CD4-positive, alpha-beta T cell treated with Interleukin-12 subunit alpha and Interleukin-12 subunit beta, for 1 hour (primary cell): ENCODE measurements at places on chromosomes 5 and 9.

GRCh38 chr9:107784235-107784958 is 294.8 kb upstream of the KLF4 start:
- DNase-seq = no peak

DNA sequence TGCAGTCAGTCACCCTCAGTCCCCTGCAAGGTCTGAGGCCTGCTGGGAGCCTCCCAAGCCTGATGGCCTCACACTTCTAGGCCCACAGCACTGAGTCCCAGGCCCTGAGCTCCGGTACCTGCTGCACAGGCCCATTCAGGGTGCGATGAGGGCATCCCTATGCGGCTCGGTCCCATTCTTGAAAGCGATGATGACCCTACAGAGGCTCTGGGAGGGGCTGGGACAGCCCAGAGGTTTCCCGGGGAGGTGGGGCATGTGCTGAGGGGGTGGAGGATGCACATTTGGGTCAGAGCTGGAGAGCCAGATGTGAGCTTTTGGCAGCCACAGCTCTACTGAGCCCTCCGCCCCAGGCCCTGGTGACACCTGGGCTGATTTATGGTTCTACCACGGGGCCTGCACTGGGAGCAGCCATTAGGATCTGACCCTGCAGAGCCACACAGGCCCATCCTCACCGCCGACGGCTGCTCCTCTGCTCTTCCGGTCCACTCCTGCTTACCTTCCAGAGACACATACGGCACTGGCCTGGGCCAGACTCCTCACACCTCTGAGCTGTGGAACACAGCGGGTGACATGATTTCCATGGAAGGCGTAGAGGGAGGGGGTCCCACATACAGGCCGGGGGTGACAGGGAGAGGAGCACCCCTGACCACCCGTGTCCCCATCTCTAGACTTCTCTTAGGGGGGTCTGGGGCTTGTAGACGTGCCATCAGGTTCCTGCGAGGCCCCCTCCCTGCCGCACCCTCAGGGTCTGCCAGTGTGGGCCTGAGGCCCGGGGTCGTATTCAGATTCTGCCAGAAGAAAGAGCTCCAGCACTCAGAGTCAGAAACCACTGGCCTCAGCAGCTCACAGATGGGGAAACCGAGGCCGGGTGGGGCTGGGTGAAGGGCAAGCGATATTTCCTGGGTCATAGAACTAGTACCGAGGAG is 53.4 kb downstream of the COL23A1 start:
- no peak for DNase-seq

DNA sequence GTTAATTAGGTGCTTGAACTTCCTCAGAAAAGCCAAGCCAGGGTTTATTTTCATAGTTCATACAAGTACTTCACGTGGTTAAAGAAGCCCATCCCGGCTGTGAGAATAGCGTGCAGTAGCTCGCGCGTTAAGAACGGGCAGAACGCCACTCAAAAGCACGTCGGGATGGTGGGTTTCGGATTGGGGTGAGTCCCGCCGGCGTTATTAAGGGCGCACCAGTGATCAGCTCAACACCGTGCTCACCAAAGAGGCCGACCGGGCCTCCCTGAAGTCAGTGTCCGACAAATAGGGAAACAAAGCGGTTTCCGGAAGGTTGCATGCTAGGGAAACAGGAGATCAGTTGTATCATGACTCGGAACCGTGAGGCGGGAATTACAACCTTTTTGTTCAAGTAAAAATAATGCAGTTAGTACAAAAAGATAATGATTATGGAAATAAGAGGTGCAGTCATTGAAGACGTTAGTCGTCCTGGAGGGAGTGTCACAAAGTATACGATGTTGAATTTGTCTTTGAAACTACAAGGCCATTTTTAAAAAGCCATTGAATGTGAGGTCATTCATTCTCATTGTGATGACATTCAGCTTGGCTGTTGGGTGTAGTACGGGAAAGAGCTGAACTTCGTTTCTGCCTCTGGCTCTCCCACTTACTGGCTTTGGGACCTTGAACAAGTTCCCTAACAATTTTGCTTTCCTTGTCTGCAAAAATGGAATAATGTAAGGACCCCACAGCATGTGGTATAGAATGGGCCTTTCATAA is 992 bp downstream of the SETD9 start:
- no peak for DNase-seq

DNA sequence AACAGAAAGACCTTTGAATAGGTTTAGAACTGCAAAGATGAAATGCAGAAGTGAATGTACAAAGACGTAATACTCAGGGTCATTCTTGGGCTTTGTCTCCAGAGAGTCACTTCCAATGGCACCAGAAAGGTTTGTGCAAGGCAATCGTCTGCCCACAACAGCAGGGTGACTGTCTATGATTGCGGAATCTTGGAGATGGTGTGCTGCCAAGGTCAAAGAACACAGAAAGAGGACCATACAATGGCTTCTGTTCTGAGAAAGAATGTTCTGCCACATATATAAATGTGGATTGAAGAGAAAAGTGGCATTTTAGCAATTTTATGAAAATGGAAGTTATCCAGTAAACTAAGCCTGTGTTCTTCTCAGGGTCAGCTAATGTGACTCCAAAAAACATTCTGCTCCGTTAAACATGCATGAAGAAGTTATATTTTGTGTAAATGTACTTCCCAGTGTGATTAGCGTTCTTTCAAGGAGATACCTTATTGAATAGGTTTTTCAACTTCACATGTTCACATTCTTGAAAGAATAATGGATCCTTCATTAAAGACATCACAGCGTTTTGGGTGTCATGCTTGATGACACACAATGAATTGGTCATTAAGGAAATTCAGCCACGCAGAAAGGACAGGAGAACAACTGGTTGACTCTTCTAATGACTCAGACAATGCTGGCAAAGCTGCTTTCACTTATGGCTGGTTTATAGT is 73.4 kb upstream of the CDH6 start:
- no peak for DNase-seq

DNA sequence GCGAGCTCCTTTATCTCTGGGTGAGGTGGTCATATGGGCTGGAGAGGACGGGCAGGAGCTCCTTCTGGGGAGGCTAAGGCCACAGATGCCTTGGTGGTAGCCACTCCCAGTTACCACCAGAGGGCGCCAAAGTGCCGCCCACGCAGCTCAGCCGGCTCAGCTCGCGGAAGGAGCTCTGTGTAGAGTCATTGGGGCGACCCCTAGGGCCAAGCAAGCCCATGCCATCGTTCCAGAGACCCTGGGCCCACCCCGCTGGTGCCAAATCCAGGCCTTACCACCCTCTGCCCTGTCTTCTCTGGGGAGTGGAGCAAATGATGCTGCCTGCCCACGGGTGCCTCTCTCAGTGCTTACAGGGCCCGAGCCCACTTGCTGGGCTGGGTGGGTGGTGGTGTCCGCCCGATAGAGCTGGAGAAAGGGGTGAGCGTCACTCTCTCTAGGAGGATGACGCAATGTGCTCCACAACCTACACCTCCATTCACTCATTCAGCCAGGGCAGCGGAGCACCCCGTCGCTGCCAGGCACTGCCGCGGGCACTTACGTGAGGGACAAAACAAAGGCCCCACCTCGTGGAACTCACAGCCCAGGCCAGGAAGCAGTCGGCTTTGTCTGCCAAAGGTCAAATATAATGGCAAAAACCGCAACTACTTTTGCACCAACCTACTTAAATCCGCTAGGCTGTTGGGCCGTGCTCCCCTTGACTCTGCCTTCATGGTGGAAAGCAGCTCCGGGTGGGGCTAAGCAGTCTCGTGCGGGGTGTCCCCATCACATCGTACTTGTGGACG is 13.8 kb downstream of the TSPAN17 start:
- DNase-seq = peak; percentile 81

- peak; percentile 94 for DNase-seq
Observed at GRCh38 chr5:132473019-132473531, 17.5 kb downstream of the IRF1 start.

DNA sequence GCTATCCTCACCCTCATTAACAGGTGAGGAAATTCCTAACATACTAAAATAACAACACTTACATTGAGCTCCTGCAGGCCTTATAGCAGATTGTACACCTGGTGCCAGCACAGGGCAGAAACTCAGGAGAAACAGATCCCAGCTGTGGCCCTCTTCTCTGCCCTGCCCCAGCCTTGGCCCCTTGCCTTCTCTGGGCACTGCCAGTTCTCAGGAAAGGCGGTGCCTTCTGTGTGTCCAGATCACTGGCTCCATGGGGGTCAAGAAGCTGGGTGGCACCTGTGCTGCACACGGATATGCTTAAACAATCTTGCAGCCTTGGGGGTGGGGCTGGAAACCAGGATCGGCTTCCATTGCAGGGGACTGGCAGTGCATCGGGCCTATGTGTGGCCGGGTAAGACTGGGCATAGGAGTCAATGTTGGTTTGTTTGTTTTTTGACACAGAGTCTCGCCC is 19.3 kb downstream of the KYAT1 start:
- no peak for DNase-seq

GRCh38 chr9:14325147-14325546 is 11.2 kb upstream of the NFIB start:
- DNase-seq = no peak

- no peak for DNase-seq
Observed at GRCh38 chr5:150113047-150113744, 26.8 kb upstream of the CSF1R start.

GRCh38 chr5:145072889-145073288 is 762.3 kb downstream of the PRELID2 start:
- DNase-seq = no peak

DNA sequence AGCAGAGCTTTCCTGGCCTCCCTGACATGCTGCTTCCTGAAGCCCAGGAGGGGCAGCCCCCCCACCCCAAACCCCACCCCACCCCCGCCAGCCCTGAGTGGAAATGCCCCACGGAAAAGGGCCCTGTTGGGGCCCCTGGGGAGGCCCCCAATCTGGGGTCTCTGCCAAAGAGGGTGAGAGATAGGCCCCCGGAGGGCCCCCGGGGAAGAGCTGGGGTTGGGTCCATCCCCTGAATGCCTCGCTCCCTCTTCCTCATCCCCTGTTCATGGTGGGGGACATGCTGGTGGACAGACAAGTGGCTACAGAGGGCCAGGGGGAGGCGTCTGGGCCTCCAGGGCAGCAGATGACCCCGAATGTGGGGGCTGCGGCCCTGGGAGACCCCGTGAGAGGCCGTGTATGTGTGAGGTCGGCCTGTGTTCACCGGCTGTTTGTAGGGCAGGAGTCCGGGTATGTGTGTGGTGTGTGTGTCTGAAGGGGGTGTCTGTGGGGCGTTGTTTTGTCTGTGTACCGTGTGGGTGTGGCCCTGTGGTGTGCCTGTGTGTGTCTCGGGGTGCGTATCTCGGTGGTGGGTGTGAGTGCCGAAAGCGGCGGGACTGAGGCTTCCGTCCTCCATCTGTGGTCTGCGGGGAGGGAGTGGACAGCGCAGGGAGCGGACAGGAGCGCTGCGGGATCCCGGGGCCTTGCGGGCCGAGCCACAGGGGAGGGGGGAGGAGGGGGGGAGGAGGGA is 11.3 kb downstream of the C9orf50 start:
- DNase-seq = peak; percentile 86

DNA sequence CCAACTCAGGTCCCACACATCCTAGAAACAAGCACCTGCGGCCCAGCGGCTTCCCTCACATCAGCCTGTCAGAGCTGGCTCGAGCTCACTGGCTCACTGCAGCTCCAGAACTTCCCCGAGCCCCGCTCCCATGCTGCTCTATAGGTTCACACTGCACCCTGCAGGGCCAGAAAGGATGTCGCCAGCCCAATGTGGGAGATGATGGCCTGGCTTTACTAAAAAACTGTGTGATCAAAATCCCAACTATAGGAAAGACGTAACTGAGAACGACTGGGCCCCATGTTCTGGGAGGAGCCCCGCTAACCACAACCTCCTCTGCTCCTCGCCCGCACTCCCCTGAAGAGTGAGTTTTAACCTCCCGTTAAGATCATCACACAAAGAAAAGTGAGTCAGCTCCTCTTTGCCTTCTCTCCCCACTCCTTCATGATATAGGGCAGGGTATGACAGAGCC is 4.6 kb downstream of the SURF4 start:
- DNase-seq = peak; percentile 76

DNA sequence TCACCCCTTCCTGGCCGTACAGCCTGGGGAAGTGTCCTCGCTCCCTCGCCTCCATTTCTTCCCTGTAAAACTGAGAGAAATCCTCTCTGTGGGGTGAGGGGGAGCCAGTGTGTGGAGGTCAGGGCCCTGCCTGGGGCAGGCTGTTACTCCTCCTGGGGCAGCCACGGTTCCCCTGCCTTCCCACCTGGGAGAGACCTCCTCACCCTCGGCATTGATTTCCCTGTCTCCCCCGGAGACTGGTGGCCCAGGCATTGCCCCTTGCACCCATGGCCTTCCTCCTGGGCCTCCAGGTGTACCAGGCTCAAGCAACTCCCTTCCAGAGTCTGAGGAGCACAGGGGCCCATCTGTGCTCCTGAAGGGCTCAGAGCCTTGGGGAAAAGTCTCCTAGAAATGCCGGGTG is 75.6 kb upstream of the RNU6ATAC start:
- DNase-seq = no peak

DNA sequence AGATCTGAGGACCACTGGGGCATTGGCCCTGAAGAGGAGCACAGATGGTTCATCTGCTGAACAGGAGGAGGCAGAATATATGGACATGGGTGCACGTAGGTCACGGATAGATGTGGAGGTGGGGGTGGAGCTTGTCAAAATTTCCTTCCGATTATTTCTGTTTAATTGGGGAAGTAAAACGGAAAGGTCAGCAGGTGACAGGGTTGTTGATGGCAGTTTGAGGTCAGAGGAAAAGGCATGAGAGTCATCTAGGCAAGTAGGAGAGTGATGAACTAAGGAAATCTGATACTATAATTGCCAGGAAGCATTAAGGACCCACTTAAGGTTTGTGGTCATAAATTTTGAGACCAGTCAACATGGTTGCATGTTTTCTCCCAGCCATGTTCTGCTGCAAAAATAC is 8.4 kb upstream of the FAM81B start:
- no peak for DNase-seq

DNA sequence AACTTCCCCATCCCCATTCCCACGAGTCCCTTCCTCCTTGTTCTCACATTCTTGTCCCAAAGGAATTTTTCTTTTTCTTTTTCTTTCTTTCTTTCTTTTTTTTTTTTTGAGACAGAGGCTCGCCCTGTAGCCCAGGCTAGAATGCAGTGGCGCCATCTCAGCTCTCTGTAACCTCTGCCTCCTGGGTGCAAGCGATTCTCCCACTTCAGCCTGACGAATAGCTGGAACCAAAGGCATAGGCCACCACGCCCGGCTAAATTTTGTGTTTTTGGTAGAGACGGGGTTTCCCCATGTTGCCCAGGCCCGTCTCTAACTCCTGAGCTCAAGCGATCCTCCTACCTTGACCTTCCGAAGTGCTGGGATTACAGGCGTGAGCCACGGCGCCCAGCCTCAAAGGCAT is 751 bp downstream of the DNAI1 start:
- no peak for DNase-seq

DNA sequence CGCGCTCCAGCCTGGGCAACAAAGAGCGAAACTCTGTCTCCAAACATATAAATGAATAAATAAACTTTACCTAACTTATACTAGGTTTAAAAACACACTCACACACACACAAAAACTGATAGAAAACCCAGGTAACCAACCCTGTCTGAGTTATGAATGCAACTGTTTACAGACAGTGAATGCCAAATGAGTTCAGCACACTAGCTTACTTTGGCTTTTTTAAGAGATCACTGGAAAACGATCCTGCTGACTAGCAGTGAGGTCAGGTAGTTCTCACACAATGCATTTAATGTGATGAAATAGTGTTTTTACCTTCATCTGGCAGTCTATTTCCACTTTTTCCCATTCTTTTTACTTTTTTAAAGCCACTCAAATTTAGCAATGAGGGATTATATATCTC is 22.4 kb downstream of the FAF2 start:
- DNase-seq = no peak

GRCh38 chr5:54615381-54615780 is 97.8 kb downstream of the SNX18 start:
- DNase-seq = no peak
